ENCODE measurements at places on chromosomes 1 and 21.
A peak's percentile ranks its signal among the peaks of the same experiment; 100 is the strongest.

- DNase-seq: no peak
These were observed 314 bp downstream of the DPH5 start for GRCh38 chr1:101025283-101025656.

- DNase-seq: no peak
These were observed 148.6 kb downstream of the HUNK start for GRCh38 chr21:32021319-32021994.

DNA sequence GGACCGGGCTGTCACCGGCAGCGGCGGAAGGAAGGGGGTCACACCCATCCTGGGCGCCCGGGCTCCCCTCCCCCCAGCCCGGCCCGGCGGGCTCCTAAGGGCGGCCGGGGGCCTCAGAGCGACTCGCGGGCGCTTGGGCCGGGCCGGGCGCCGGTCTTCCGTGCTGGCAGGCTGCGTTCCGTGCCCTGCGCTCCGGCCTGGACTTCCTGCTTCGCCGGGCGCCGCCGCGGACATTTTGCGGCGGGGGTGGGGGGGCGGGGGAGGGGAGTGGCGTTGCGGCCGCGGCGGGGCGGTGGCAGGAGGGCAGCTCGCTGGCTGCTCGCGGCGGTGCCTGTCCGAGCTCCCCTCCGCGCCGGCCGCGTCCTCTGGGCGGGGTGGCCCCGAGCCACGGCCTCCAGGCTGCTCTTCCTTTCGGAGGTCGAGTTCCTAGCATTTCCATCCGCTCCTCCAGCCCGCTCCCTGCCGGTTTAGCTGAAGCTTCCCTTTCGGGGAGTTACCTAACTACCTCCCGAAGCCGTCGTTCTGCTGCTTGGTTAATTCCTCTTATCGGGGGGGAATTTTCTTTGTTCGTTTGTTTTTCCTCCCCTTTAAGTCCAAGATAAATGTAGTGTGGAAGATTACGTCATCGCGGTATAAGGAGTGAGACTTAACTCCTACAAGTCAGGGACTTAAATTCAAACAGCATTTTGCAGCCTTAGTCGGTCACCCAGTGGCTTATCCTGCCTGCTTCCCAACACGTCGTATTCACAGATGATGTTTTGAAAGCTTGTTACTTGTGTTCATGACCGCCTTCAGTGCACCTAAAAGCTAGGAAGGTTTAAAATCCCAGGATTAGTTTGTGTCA lies 730 bp downstream of the CDC42 start:
- peak; percentile 14 for DNase-seq

- no peak for DNase-seq
These were observed 8.5 kb downstream of the SOAT1 start for GRCh38 chr1:179302070-179302469.

GRCh38 chr1:152179566-152179965 lies 20.5 kb upstream of the RPTN start:
- no peak for DNase-seq

GRCh38 chr1:230268371-230269170 lies 157.6 kb downstream of the PGBD5 start:
- DNase-seq: no peak

DNA sequence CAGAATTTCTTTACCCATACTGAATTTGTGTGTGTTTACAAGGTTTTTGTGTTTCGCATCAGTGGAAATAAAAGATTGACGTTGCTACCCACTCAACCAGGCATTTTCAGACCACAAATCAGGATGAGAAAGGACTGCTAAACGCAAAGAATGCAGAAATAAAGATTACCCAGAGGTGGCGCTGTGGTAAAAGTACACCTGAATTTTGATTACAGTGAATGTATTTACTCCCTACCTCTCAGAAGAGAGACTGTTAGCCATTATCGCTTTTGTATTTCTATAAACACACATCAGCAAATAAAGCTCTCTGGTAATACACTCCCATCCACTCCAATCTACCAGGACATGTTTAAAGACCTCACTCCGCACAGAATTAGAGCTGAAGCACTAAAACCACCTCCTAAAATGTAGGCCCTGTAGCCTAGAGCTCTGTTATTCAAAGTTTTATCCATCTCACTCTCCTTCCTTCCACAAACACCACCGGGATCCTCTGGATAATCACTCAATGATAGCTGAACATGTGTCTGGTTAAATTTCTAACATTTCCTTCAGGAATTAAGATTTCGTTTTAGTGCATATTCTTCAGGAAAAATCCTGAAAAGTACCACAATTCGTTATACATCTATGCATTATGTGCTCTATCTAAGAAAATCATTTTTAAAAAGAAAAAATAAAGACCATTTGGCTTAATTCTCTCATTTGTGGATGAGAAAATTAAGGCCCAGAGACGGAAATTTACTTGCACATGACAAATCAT lies 2.5 kb upstream of the LMO4 start:
- DNase-seq: no peak

DNA sequence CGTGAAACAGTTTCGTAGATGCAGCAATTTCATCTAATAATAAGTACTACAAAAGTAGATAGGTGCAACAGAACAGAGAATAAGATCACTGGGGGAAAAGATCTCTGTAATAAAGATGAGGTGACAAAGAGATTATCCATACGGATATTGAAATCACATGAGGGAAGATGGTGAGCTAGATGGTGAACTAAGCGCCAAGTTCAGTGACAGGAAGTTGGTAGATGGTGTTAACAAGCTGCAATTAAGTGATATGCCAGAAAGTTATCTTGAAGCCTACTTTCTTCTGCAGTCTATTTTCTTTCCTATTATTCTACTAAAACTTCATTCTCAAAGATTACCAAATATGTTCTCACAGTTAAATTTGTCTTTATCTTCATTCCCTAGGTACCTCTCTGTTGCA lies 7.1 kb downstream of the LRIF1 start:
- no peak for DNase-seq

All from stimulated activated CD4-positive, alpha-beta T cell treated with anti-CD3 and anti-CD28 coated beads, Interleukin-15, amount 100 ng/mL, for 1 hour (primary cell).